ENCODE measurements at places on chromosomes 11 and 22. TPM values are rescaled to one million over a fixed set of nuclear protein-coding genes. Genes with fewer than 3 reads are reported as not detected.
A peak's percentile ranks its signal among the peaks of the same experiment; 100 is the strongest.

SPI1 gene
- 2.3 TPM for total RNA-seq

PIK3IP1 gene
- total RNA-seq, result 7.3 TPM

C22orf31 gene
- not detected for total RNA-seq

CNIH2 gene
- 1.4 TPM for total RNA-seq

ZNF215 gene
- total RNA-seq, result 0.40 TPM

LMO1 gene
- total RNA-seq, result not detected

CYP2D6 gene
- 2.3 TPM for total RNA-seq

DNA sequence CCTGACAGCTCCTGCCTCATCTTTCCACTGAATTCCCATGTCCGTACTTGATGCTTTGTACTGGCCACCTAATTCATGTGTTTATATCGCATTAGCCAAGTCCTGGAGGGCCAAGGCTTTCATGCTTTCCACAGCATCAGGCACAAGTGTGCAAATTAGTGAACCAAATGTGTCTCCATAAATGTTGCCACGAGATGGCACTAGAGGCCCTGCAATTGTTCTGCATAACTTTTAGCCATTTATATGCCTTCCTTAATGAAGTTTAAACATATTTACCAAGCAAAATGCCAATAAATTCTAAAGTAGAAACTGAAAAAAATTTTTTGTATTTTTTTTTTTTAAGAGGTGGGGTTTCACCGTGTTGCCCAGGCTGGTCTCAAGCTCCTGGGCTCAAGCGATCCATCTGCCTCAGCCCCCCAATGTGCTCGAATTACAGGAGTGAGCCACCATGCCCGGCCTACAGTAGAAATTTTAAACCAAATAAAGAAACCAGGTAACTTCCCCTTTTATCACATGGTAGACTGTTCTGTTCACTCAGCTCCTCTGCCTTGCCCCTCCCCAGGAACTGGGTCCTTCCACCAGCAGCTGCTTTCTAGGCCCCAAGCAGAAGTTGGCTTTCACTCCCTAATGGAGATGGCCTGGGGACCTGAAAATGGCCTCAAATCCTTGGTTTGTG lies 20.8 kb upstream of the IL18BP start:
- peak; percentile 44 for DNase-seq

DNA sequence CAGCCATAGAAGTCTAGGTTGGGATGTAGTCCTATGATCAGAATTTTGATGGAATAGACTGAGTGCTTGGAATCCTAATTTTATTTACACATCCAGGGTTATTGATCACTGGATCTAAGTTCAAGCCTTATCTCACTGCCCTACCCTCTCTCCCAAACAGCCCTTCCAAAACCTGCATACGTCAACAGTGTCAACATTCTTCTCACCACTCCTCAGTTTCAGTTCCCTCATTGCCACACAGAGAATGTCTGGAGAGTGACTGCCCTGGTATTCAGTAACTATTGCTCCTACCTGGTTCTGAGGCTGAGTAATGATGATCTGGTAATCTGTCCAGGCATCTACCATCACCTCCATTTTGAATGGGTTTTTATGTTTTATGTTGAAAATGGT lies 60.0 kb downstream of the GLYATL1 start:
- DNase-seq, result no peak

DNA sequence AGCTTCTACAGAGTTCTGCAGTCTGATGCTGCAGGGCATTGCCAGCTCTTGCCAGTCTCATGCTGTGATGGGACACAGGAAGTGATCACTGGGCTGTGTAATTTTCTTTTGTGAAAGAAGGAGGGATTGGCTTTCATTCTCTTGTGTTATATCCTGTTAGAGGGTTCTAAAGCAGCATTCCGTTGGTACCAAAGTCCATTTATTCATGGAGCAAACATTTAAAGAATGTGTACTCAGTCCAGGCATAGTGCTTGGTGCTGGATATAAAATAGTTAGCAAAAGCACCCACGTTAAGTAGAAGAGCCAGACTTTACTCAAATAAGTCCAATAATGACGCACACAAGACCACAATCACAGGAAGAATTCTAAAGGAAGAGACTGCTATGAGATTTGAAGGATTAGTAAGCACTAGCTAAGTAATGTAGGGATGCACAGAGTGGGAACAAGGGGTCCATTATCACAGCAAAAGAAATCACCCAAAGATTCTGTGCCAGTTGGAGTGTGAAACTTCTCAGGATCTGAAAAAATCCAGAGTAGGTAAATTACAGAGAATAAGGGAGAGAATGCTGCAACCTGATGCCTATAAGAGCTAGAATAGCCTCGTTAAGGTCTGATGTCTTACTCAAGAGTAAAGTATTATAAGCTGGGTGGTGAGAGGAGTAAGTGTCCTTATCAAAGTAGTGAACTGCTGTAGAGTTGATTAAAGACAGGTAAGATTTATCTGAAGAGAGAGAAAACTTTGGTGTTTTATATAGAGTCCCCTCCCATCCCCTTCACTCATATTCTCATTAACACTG lies 728.3 kb downstream of the METTL15 start:
- no peak for DNase-seq

GRCh38 chr11:116750070-116750718 lies 22.6 kb downstream of the BUD13 start:
- DNase-seq, result no peak

- DNase-seq, result no peak
Measured at GRCh38 chr11:62538470-62539237, 8.0 kb downstream of the AHNAK start.

DNA sequence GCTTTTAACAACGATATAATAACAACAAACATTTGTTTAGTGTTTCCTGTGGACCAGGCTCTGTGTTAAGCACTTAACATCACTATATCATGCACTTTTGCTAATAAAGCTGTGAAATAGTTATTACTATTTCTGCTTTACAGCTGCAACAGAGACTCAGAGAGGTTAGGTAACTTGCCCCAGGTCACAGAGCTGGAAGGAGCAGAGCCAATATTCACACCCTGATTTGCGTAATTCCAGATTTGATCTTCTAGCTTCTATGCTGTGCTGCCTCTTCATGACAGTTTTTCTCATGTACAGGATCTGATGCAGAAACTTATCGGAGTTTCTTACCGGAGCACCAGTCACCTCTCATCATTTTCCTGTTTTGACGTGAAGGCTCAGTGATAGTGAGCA lies 33.6 kb upstream of the EHF start:
- DNase-seq, result no peak

DNA sequence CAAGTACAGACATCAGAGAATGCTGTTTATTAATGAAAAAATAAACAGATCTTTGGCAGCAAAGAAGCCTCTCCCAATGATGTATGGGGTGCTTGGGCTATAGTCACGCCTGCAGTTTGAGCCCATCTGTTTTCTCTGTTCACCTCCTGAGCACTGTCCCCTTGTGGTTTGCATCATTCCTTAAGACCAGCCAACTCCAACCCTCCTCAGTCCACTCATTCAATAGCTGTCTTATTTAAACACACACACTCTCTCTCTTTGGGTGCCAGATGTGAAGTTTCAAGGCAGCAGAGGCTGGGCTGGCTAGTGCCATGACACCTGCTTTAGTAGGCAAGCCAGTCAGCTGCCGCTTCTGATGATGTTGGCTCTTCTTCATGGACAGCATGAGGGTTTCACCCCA lies 58.1 kb downstream of the POLD3 start:
- no peak for DNase-seq

DNA sequence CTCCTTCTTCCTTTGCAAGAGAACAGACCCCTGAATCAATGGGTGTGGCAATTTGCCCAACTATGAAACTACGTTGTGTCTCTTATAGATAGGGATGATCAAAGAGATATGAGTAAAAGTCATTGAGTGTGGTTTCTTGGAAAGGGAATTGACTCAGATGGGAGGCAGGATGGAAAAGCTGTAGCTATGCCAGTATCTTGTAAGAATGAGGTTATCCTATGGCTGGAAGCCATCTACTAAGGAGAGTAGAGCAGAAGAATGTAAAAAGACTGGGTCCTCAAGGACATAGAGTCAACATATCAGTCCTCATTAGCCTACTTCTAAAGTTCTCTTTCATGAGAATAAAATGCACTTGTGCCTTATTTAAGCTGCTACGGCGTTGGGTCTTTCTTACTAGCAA lies 78.9 kb upstream of the POU2AF2 start:
- no peak for DNase-seq

GRCh38 chr11:61532134-61533038 lies 23.8 kb downstream of the LRRC10B start:
- peak; percentile 36 for DNase-seq

- DNase-seq, result no peak
Measured at GRCh38 chr11:132402071-132402684, 1031.8 kb downstream of the NTM start.

DNA sequence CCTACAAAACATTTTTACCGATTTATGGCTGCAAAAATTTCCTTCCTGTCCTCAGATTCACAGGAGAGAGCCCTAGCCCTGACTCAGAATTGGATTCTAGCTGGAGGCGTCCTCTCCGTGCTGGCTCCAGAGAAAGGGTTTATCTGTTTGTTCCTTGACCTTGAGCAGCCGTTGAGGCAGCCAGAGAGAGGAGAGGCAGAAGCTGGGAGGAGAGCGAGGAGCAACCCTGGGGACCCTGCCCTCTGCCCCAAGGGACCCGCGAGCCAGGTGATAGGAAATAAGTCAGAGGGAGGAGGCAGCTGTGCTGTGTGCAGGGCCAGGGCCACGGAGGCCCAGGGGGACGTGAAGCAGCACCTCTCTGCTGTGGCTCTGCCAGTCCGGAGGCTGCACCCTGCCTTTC lies 75.6 kb downstream of the IGLL1 start:
- no peak for DNase-seq

DNA sequence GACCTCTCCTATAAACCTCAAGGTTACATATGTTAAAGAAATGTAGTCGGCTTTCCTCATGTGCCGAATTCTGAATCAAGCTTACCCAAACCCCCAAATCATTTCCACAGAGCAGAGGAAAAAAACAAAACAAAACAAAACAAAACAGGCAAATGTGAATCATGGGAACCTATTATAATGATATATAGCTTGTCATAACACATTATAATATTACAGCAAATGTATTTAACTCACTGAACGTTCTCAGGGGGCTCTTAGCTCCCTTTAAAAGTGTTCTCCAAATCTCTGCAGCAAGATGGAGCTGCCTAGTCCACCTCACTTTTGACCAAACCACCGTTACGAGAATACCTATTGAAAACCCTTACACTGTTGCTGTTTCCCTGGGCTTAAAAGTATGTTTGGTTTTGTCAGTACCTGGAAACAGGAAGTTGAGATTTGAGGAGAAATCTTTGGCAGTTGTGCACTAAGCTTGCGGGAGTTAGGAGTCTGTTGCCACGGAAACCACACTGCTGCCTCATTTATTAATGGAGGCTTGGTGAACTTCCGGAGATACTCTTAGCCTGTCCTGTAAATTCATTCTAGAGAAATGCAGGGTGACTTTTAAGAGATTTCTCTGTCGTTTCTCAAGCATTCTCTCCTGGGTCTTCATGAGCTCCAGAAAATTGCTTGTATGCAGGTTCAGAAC lies 167.0 kb upstream of the RASSF10 start:
- no peak for DNase-seq

- DNase-seq, result no peak
Measured at GRCh38 chr22:40613067-40613466, 23.5 kb downstream of the MRTFA start.

DNA sequence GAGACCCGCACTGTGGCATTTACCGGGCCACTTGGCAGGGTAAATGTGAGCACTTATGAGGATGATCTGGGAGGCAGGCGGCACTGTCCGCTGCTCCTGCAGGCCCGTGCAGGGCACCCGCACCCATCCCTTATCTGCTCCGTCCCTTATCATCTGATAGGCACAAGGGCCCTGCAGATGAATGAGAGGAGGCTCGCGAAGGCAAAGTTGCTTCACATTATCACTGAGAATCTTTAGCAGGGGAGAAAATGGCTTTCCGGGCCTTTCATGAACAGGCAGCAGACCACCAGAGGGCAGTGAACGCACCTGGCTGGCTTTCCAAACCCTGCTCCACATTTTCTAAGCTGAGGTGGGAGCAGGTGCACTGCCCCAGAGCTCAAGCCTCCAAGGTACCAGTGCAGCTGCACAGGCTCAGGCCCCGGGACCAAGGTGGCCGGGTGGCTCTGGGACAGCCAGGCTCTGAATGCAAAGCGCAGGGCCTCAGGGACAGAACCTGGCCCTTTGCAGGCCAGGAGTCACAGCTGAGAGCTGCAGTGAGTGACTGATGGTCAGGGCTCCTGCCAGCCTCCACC lies 165.6 kb downstream of the SHANK2 start:
- DNase-seq, result no peak

DNA sequence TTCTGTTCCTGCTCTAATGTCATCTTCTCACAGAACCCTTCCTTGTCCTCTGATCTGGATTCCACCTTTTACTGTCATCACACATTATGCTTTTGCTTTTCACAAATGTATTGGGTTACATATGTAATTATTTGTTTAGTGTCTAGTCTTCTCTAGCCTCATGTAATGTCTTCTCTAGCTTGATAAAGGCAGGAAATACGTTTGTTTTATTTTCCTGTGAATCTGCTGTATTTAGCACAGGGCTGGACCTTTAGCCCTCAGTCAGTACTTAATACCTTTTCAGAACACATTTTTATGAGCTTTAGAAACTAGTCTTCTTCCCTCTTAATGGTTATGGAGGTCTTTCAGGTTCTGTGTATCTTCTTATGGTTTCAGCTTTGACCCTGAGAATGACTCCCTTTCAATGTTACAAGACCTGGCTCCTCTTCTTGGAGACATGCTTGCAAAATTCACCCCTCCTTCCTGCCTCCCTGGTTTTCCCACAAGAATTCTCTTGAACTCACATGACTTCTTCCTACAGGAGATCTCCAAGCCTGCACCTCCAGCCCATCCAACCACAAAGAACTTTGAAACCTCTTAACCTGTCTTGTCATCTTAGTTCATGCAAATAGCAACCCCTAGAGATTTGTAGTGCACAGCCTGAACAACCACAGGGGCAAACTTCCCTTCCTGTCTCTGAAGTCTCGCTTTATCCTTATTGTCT lies 132.7 kb upstream of the DDI1 start:
- DNase-seq, result no peak

DNA sequence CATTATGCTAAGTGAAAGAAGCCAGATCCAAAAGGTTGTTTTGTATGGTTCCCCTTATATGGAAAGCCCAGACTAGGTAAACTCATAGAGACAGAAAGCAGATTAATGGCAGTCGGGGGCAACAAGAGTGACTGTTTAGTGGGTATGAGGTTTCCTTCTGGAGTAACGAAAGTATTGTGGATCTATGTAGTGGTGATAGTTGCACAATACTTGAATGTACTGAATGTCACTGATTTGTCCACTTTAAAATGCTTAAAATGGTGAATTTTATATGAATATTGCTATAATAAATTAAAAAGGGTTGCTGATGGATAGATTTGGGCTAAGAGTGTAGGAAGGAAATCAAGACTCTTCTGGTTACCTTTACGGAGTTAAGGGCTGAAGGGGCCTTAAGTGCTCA lies 10.0 kb upstream of the SGSM1 start:
- no peak for DNase-seq

DNA sequence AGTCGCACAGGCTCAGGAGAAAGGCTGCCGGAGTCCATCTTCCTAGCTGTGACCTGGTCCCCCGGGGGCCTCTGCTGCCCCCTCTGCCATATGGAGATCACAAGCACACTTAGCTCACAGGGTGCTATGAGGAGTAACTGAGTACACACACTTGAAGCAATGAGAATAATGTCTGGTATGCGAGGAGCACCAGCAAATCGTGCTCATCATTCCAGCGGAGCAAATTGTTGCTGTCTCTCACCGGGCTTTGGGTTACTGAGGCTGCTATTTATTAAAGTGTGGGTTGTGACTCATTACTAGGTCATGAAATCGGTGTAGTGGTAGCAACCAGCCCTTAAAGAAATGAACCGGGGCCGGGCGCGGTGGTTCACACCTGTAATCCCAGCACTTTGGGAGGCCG lies 48.1 kb upstream of the EIF3D start:
- DNase-seq, result no peak
